ENCODE measurements at places on chromosomes 7 and 10.

DNA sequence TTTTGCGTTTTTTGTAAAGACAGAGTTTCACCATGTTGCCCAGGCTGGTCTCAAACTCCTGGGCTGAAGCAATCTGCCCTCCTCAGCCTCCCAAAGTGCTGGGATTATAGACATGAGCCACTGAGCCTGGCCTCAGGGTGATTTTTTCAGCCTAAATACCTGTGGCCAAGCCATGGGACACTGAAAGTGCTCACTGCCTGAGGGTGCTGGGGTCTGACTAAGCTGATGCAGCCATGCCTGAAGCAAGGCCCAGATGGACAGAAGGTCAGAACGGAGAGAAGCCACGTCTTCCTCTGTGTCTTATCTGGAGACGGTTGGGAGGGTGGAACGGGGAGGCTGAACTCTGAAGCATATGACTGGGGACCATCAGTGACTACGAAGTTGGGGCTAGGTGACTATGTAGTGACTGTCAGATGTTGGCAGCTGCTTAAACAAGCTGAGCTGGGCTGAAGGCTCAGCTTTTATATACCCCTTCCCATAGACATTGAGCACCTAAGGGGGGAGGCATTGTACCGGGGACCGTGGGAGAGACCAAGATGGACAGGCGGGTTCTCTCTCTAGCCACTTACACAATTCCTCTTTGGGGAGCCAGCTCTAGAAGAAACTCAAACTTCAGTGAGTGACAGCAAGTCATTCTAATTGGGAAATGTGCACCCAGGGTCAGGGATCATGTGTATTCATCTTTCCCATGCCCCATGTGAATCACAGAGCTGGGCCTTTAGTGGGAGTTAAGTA lies 73.3 kb upstream of the HABP2 start:
- no peak for DNase-seq

DNA sequence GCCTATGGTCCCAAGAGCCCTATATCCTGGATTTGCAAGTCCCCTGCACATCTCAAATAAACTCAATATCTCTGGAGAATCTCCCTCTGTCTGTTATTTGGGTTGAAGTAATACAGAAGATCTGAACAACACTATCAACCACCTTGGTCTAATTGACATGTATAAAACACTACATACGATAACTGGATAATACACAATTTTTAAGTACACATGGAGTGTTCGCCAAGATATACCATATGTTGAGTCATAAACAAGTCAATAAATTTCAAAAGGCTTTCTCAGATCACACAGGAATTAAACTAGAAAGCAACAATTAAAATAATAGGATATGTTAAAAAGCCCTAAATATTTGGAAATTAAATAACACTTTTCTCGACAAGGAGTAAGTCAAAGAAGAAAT lies 5.6 kb upstream of the GARS1 start:
- DNase-seq = no peak

- no peak for DNase-seq
These were observed 19.9 kb downstream of the TMEM176B start for GRCh38 chr7:150780292-150780691.

GRCh38 chr7:29139191-29139590 lies 7.1 kb downstream of the CPVL start:
- no peak for DNase-seq

- no peak for DNase-seq
These were observed 973.5 kb downstream of the ANKRD7 start for GRCh38 chr7:119197877-119198527.

- no peak for DNase-seq
These were observed 34.6 kb downstream of the OAT start for GRCh38 chr10:124384172-124384571.

DNA sequence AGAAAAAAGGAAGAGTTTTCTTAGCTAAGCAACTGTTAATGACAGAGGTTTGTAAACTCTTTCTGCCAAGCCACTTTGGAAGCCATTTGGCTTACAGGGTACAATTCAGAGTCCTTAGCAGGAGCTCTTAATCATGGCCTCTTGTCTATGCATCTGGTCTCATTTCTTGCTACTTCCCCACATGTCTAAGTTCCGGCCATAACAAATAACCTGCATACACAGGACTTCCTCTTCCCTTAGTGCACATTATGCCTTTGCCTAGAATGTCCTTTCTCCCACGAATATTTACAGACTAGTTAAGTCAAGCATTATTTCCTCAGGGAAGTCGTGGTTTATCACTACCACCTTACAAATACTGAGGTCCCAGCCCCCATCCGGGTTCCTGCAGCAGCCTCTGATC lies 8.6 kb upstream of the UPF2 start:
- no peak for DNase-seq

GRCh38 chr7:151012911-151013347 lies 11.4 kb downstream of the ATG9B start:
- no peak for DNase-seq

- DNase-seq = no peak
These were observed 27.9 kb upstream of the CHCHD3 start for GRCh38 chr7:133109816-133110215.

GRCh38 chr7:42082144-42082543 lies 154.9 kb downstream of the GLI3 start:
- DNase-seq = no peak

DNA sequence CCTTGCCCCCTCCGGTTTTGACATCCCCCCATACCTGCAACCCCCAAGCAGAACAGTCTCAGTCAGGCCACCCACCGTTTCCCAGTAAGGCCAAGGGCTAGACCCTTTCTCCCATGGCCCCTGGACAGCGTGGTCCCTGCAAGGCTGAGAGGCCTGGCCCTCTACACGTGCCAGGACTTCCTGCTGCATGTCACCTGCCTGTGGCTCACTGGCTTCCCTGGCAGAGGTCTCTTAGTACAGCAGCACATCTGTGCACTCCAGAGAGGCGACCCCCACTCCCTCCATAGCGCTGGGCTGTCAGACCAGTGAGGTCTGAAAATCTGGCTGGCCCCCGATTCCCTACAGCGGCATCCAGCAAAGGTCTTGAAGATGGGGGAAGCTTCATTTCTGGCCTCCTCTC lies 26.4 kb upstream of the JAKMIP3 start:
- DNase-seq = no peak

DNA sequence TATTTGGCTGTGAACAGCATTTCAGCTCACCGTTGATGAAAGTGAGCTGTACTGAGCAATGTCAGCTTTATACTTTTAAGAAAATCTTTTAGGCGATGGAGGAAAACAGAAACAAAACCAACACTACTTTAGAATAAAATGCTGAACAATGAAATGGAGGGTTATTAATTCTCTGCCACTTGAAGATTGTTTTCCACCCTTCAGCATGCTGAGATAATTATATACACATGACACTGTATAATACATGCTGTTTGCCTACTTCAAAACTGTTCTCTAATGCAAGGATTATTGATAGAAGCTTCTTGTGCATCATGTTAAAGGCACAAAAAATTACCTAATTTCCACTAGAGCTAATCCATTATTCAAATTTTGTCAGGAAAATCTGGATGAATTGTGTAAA lies 66.8 kb downstream of the CACNA2D1 start:
- DNase-seq = no peak

GRCh38 chr10:689452-690371 lies at the start of gene DIP2C:
TSS of gene DIP2C (minus strand) at chr10:689668. CDS start at chr10:689578, 90 bp downstream.
- DNase-seq = no peak

DNA sequence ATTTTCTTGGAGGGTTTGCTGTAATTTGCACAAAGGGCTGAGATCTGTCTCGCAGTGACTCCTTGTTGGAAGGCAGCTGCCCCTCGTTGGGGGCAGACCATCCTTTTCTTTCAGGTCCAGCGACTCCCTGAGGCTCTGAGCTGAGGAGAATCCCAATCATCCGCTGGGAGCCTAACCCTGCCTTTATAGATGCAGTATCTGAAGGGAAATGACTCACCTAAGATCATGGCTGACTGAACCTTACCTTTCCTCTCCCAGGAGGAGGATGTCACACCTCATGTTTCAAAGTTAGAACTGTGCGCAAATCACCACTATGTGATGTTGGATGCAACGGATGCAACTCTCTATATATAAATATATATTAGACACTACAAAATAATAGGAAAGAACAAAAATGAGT lies 36.4 kb upstream of the MXI1 start:
- no peak for DNase-seq

DNA sequence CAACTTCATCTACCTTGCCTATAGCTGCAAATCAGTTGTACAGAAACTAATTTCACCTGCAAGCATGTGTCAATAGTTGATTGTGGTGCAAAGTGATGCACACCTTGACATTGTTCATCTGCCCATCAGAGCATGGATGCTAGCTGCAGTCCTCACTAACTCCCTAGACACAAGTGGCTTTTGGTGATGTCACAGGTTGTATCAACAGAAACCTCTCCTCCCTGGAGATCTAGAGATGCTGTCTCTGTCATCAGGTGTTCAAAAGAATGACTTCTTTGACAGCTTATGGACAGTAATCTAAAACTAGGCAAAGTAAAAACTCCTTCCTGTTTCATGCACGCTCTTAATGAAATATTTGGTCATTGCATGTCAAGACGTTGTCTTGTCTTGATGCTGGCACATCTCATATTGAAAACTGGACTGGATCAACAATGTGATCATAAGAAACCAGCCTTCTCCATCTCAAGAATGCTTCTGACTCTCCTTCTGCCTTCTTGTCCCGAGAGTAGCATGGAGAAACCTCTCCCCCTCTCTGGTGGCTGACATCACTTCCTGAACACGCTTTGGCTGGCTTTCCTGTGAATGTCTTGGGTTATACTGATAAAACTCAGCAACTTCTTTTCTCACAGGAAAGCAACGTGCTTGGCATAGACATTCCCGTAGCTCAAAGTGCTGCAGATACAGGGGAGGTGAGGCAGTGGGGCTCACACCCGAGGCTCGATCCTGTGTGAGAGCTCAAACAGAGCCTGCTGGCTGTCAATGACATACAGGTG lies 176.2 kb upstream of the CDCA7L start:
- no peak for DNase-seq

GRCh38 chr7:99402854-99403253 lies 5.5 kb downstream of the PDAP1 start:
- no peak for DNase-seq

- no peak for DNase-seq
These were observed 1.1 kb upstream of the TECTB start for GRCh38 chr10:112282086-112282485.

All from stimulated activated CD4-positive, alpha-beta T cell treated with anti-CD3 and anti-CD28 coated beads, Interleukin-1b, Interleukin-23, amount 100 ng/mL, for 24 hours (primary cell).